Hepatocyte (in vitro differentiated cells): ENCODE measurements at places on chromosomes 4 and X.

DNA sequence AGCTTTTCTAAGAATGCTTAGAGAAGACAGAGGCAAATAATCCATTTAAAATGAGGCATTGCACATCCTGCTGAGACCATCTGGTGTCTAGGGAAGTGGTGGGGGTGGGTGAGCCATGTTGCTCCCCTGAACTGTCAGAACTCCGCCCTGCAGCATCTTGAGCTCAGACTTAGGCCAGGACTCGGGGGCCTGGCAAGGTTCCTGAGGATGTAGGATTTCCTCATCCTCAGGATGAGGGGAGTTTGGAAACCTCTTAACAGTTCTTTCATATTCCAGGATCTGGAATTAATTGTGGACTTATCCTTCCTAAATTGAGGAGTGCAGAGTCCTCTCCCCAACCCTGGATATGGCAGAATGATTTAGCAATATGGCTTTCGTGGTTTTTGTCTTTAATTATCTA lies 6.6 kb downstream of the TLL1 start:
- DNase-seq: no peak

DNA sequence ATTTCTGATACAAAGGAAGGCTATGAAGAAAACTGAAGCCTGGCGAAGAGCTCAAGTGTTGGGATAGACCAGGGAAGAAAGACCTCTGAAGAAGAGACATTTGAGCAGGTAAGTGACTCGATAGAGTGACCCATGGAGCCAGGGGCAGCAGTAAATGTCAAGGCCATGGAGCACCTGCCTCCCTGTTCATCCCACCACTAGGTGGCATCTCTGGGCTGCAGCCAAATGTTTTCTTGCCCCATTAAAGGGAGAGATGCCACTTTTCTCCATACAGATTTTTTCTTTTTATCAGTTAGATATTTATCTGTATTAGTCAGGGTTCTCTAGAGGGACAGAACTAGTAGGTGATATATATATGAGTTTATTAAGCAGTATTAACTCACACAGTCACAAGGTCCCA lies 4.9 kb upstream of the ZNF81 start:
- peak; percentile 47 for DNase-seq

- no peak for DNase-seq
Observed at GRCh38 chrX:3541336-3541735, 172.1 kb downstream of the PRKX start.

GRCh38 chrX:10160211-10160610 lies 3.4 kb downstream of the CLCN4 start:
- DNase-seq: no peak

GRCh38 chr4:36218121-36218520 lies 26.2 kb downstream of the ARAP2 start:
- no peak for DNase-seq

DNA sequence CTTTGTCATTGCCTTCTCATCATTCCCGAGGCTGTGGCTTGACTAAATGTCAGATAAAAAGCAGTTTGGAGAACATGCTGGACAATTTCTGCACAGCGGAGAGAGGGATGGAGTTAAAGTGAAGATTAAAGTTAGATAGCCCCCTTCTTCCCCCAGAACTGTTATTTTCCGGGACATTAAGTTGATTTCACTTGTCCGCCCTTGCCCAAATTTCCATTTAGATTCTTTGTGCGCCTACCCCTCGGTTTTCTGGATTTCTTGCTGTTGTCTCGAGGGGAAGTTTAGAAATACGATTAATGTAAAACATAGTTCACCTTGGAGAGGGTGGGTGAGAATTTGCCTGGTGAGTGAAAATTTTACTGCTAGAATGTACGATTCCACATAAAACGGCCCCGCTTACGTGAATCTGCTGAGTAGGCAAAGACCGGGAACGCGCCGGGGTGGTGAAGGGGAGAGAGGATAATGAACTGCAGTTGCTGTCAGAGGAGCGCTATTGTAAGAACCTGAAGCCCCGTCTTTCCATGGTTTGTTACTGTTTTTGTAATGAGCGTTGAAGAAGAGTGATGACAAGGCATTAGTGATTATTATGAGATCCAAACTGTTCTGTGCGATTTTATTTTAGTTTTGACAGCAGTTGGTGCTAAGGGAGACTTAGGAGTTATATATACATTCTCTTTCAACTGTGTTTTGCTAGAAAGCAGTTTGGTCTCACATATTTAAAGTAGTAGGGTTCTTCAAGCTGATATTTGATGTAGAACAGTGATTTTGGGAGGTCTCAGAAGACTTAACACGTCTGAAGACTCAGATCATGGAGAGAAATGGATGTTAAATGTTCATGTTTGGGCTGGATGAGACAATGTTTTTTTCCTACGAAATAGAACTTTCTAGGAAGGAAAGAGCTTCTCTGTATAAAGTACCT lies 73.0 kb downstream of the AFF1 start:
- DNase-seq: peak; percentile 77

- DNase-seq: no peak
Observed at GRCh38 chr4:39994406-39994805, 16.7 kb upstream of the PDS5A start.

GRCh38 chr4:79030973-79031372 lies 91.7 kb upstream of the PAQR3 start:
- no peak for DNase-seq

DNA sequence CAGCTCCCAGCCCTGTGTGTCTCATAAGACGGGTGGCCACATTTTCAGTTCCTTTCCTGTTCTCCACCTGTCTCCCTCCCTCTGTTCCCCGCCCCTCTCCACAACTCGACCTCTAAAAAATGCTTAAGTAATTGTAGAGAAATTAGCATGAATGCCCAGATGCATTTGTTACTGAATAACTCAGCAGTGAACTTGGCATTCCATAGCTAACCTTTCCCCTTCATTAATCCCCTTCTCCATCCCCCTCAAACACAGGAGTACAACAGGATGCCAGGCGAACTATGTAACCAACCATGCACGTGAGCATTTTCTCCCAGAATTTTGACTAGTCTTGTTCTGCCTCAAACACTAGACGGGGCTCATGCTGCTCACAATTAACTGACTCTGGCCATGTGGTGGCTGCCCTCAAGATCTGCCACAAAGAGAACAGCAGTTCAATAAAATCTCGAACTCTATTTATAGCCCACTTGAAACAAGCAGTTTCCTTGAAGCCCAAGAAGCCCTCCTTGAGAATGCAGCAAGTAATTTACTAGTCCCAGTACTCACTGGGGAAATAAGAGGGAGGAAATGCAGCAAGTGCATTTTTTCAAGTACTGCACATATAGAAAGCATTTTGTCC lies 351.2 kb downstream of the ARHGAP24 start:
- DNase-seq: peak; percentile 68

DNA sequence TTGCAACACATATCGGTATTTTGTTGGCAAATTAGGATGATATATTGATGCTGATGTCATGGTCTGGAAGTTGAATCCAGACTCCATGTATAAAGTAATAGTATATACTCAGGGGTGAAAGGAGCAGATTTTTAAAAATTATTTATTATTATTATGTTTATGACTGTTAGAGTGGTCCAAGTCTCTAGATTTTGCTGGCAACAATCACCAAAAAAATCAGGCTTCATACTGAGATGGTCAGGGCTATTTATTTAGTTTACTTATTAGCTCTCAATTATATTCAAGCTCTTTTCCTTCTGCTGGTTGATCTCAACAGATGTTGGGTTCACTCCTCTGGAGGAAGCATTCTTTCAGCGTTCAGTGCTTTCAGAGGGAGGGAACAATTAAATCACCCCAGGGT lies 73.9 kb upstream of the VCX3B start:
- no peak for DNase-seq

DNA sequence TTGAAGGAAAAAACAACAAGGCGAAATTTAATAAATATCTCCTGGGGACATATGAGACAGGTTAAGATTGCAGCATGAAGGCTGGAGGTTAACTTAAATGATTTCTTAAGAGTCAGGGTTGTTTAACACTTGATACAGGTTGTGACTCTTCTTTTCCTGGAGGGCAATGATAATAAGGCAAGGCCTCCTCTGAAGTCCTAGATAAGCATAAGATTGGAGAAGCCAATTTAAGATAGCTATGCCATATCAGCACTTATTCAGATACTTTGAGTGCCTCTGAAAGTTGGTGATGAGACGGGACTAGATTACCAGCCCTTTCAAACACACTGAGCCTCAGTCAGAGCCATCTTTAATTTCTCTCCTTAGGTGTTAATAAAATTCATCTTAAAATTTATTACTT lies 350.8 kb downstream of the FBXO8 start:
- no peak for DNase-seq

DNA sequence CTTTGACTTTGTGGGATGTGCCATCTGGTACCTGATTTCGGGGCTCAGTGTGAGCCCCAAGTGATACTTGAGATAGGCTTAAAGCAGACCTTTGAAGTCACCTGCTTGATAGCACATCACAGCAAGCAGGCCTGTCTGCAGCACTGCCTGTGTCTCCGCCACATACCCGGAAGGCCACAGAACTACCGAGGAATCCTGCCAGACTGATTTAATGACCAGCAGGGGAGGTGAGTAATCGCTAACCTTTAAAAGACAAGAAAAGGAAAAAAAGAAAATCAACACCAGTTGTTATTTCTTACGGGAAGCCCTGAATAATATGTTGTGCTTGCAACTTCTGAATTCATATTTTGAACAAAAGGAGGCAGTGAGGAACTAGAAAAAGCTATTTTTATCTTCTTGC lies 6.8 kb downstream of the PTCHD1 start:
- peak; percentile 49 for DNase-seq

GRCh38 chr4:77174426-77174825 lies 17.4 kb downstream of the CCNG2 start:
- DNase-seq: no peak

GRCh38 chr4:18291981-18292380 lies 270.4 kb upstream of the LCORL start:
- no peak for DNase-seq

DNA sequence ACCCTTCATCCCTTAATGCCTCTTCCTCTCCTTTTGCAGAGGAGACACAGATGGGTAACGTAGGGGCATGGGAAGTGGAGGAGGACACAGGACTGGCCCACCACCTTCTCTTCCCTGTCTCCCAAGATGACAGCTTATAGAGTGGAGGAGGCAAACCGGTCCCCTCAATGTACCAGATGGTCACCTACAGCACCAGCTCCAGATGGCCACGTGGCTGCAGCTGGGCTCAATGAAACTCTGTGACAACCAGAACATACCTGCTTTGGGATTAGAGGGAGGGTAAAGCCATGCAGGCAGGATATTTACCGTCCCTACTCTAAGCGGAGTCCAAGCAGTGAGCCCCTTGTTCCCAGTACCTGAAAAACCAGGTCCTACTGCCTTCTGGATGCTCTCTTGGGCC lies 7.5 kb upstream of the KLHL15 start:
- DNase-seq: no peak

GRCh38 chr4:123480706-123481418 lies 84.3 kb downstream of the SPRY1 start:
- DNase-seq: no peak

GRCh38 chr4:94339779-94340178 lies 2.9 kb downstream of the HPGDS start:
- DNase-seq: no peak

- no peak for DNase-seq
Observed at GRCh38 chr4:168501407-168501806, 4.6 kb downstream of the PALLD start.

DNA sequence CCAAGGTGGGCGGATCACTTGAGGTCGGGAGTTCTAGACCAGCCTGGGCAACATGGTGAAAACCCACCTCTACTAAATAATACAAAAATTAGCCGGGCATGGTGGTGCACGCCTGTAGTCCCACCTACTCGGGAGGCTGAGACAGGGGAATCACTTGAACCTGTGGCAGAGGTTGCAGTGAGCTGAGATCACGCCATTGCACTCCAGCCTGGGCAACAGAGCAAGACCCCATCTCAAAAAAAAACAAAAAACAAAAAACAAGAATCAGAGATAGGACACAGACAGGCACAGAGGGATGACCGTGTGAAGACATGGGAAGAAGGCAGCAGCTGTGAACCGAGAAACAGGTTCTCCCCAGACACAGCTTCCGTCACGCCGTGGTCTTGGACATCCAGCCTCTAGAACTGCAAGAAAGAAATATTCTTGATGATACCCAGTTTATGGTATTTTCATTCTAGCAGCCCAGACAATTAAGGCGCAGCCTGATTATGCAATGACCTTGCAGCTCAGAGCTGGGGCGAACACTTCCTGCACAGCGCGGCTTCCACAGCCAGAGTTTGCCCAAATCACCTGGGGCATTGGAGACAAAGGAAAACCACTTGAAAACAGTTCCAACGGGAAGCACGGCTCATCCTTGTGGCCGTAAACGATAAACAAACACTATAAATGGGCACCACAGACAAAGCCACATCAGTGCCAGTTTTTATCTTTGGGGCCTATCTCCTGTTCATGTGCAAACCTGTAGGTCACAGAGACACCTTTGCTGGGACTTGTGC lies 4.2 kb upstream of the ARSD start:
- no peak for DNase-seq

DNA sequence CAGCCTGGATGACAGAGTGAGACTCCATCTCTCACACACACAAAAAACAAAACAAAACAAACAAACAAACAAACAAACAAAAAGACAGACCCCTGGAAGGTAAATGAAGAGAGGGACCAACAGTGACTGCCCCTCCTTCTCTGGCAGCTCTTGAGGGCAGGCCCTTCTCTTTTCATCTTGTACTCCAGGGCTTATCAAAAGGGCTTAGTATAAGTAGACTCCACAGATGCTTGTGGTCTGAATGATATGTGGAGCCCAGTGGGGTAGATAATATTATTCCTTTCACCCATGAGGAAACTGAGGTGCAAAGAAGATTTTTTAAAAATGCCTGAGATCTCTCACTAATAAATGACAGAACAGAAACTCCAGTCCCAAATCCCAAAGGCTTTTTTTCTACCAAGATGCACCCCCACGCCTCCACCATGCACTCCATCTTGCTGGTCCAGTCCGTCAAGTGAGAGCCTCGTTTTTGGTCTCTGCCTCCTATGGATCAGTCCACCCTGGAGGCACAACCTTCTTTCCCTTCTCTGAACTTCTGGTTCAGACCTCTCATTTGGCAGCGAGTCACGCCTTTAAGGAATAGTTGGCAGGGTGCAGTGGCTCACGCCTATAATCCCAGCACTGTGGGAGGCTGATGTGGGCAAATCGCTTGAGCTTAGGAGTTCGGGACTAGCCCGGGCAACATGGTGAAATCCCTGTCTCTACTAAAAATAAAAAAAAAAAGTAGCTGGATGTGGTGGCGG lies 17.0 kb upstream of the CHRNA9 start:
- DNase-seq: no peak

DNA sequence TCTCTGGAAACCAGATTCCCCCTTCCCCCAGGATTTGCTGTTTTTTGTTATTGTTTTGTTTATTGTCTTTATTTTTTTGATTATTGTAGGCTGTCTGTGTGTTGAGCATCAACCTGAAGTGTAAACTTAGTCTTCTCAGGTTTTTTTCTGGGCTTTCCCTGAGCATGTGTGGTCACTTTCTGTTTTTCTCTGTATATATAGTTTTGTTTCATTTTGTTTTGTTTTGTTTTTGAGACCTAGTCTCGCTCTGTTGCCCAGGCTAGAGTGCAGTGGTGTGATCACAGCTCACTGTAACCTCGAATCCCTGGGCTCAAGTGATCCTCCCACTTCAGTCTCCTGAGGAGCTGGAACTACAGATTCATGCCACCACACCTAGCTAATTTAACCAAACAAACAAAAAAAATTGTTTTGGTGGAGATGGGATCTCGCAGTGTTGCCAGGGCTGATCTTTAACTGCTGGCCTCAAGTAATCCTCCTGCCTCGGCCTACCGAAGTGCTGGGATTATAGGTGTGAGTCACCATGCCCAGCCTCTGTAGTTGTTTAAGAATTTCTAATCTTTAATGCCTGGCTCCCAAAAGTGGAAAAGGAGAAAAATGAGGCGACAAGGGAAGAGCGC lies 9.1 kb downstream of the IL13RA1 start:
- DNase-seq: no peak
